ENCODE measurements at places on chromosomes 4 and X.

DNA sequence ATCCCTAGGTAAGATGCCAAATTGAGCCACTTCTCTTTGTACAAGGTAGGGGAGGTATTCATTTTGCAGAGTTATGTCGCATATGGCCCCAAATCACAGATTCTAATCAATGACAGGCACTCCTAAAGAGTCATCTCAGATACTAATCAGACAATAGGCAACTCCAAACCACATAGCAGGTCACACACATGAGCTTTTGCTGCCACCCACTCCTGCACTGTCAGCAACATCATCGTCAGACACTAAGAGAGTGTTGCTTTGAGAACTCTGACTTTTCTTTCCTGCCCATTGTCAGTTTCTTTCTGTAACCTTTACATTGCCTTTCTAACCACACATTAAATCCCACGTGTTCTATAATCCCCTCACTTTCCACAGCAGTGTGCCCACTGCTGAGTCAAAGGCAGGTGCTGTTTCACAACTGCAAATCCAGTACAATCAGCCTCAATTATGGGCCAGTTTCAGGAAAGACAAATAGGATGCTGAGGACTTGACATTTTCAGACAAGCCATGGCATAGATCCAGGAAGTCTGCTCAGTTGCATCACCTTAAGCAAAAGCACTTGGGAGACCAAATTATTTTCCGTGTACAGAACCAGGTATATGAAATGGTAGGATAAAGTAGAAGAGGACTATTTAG lies 23.5 kb downstream of the TMEM31 start:
- DNase-seq: no peak

DNA sequence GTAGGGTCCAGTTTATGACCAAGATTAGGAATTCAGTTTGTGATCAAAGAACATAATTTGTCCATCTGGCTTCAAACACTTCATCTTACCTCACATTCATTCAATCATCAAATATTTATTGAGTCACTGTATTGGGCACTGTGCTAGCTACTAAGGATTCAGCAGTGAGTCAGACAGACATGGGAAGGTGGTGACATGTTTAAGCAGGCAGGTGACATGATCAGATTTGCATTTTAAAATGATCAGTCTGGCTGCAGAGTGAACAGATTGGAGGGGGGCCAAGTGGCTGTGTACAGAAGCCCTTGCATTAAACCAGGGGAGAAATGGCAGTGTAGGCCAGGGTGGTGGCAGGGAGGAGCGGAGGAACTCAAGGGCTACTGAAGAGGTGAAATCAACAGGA lies 25.1 kb upstream of the APLN start:
- DNase-seq: no peak

DNA sequence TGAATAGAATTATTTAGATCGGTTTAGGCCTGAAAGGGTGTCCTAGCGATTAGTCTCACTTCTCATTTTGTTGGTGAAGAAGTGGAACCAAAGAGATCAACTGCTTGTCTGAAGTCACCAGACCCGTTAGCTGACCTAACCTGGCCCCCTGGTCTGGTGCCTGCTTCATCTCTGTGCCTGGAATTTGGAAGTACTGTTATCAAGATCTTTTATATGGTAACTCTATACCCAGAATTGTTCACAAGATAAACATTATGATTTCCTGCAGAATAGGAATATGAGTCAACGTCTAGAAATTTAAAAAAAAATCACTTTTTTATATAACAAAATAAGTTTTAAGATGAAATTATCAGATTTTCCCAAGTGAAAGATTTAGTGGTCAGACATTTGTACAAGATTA lies 37.2 kb downstream of the LRP2BP start:
- DNase-seq: no peak

DNA sequence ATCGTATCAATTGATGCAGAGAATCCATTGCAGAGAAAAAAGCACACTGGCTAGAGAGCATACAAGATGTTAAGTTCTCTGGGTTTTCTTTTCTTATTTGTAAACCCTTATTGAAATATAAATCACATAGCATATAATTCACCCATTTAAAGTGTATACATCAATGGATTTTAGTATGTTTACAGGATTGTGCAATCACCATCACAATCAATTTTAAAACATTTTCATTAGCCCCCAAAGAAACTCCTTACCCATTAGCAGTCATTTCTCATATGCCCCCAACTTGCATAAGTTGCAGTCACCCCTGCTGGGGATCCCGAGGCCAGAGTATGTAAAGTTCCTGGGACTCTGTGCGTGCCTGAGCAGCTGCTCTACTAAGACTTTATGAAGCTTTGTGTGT lies 34.9 kb upstream of the TRO start:
- no peak for DNase-seq

- no peak for DNase-seq
These were observed 198.7 kb downstream of the GPAT3 start for GRCh38 chr4:83734576-83734975.

GRCh38 chr4:16597845-16598596 lies 300.4 kb downstream of the LDB2 start:
- no peak for DNase-seq

- no peak for DNase-seq
These were observed 4.1 kb upstream of the ARX start for GRCh38 chrX:25019707-25020390.

DNA sequence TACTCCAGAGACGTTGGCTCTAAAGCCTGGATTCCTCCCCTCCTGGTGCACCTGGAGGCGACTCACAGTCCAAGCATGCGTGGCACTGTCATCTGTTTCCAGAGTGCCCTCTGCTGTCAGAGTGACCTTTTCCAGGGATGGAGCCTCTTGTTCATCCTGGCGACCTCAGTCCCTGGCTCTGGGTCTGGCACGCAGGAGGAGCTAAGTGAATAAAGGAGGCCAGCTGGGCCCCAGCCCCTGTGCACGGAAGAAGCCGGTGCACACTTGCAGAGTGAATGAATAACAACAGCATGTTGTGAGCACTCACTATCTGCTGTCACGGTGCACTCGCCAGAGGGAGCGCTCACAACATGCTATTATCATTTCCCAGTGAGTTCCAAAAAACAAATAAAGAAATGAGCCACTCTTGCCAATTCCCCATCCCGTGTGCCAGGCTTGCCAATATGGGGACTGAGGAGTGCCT lies 27.8 kb upstream of the PSAPL1 start:
- no peak for DNase-seq

Measured in CD4-positive, alpha-beta T cell treated with Interleukin-6 for 4 hours (primary cell).